ENCODE measurements at places on chromosomes 4 and X.

GRCh38 chr4:132065940-132066495, 1083.1 kb upstream of the PCDH10 start:
- DNase-seq: no peak

DNA sequence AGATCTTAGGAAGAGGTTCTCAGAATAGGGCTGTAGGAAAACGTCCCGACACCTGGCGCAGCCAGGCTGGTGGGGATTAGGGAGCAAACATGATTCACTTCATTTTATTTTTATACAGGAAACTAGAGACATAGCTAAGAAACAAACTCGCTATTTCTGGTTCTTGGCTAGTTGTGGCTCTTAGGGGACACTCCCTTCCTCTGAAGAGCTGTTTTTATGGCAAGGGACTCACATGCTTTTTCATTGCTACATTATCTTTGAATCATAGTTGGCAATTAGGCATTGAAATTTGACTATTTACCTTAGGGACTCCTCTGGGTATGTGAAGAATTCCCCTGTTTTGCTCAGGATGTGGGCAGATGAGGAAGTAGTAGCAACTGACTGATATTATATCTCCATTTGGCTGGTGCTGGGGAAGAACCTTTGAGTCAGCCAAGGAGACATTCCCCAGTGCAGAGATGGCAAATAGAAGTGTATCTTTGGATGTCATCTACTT, 174.5 kb downstream of the SMIM20 start:
- DNase-seq: no peak

DNA sequence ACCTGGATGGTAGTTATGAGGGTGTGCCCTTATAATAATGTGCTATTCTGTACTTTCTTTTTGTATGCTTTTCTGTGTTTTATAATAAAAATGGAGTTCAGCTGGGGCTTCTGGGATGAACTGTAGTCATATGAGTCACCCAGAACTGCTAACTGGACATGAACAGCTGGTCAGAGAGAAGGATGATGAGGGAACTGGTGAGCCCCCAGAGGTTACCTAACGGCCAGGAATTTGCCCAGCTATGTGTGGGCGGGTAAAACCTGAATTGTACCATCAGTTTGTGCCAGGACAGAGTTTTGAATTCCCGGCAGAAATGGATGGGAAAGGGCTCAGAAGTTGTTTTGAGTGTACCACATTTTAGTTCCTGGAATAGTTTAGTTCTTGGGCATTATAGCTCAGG, 138.0 kb upstream of the USP9X start:
- no peak for DNase-seq

- peak; percentile 40 for DNase-seq
These were observed 62.6 kb upstream of the ALB start for GRCh38 chr4:73341454-73341853.

DNA sequence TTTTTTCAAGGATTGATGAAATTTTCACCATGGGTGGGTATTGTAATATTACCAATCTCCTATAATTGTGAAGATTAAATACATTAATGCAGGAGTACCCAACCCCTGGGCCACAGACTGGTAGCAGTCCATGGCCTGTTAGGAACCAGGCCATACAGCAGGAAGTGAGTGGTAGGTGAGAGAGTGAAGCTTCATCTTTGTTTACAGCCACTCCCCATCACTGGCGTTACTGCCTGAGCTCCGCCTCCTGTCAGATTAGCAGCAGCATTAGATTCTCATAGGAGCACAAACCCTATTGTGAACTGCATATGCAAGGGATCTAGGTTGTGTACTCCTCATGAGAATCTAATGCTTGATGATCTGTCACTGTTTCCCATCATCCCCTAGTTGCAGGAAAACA, 15.1 kb downstream of the RAPGEF2 start:
- DNase-seq: no peak

GRCh38 chr4:140084385-140084784, 69.6 kb downstream of the MAML3 start:
- DNase-seq: no peak

- no peak for DNase-seq
These were observed 32.8 kb downstream of the REPS2 start for GRCh38 chrX:16979226-16979625.

- DNase-seq: peak; percentile 31
These were observed 92.6 kb downstream of the ANTXR2 start for GRCh38 chr4:79980448-79980847.

GRCh38 chr4:94290245-94290644, 52.4 kb downstream of the HPGDS start:
- DNase-seq: no peak

- DNase-seq: no peak
These were observed 2268.1 kb downstream of the PCDH7 start for GRCh38 chr4:32988165-32988811.

GRCh38 chr4:38343608-38344007, 320.4 kb upstream of the KLF3 start:
- DNase-seq: no peak

DNA sequence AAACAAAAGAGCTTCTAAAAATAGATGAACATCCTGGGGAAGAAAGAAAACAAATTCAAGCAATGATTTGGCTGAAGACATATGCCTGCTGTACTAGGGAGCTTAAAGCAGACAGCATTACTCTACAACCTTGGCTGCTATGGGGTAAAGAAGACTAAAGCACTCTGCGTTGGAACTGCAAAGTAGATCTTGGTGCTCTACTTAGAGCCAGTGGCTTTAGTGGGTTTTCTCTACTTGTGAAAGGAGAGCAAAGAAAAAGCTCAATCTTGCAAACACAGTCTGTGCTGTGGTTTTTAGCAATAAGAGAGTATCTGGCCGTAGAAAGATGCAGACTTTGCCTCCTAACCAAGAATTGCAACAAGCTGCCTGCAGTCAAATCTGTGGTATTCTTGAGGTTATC, 334.7 kb upstream of the NDST3 start:
- no peak for DNase-seq

- DNase-seq: no peak
These were observed 662.5 kb downstream of the RAPGEF2 start for GRCh38 chr4:159765382-159765781.

DNA sequence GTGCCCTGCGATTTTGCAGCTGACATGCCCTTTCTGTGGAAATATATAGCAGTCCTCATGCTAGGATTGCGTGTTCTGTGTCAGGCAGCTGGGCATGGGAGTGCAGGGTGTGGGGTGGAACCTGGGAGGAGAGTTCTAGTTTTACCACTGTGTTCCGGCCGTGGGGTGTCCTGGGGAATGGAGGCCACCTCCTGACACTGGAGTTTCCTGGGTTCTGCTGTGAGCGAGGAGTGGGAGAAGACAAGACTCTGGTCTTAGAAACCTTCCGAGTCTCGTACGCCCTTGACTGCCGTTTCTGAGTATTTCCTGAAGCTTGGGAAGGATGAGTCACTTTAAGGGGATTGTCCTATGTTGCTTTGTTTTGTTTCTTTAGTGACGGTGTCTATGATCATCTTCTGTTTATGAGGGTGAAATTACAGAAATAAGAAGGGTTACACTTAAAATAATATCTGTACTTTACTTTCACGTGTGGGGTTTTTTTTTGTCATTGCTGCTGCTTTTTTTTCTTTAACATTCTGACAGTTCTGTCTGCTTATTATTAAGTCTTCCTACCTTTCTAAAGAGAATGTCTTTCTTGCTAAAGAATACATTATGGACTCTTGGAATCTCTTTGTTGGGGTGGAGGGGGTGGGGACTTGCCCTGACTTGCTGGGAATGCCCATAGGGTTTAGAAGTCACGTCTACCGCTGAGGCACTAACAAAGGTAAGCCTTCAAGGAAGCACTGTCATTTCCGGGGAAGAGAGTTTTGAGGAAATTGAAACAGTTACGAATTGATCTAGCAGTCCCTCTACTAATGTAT, 19.1 kb downstream of the CD99 start:
- no peak for DNase-seq

DNA sequence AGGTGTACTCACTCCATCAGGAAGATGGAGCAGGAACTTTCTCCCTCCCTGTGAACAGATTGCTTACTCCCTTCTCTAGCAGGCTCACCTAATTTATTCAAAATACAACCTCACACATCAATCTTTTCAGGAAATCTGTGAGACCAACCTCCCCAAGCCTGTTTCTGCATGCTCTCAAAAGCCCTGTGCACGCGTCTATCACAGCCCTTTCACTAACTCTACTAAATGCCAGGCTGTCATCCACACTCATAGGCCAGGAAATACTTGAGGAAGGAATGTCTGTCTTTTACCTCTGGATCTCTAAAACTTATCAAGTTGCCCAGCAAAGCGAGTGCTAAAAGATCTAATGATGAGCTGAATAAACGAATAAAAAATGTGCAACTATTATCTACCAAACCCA, 11.2 kb downstream of the CAMK2D start:
- DNase-seq: no peak

DNA sequence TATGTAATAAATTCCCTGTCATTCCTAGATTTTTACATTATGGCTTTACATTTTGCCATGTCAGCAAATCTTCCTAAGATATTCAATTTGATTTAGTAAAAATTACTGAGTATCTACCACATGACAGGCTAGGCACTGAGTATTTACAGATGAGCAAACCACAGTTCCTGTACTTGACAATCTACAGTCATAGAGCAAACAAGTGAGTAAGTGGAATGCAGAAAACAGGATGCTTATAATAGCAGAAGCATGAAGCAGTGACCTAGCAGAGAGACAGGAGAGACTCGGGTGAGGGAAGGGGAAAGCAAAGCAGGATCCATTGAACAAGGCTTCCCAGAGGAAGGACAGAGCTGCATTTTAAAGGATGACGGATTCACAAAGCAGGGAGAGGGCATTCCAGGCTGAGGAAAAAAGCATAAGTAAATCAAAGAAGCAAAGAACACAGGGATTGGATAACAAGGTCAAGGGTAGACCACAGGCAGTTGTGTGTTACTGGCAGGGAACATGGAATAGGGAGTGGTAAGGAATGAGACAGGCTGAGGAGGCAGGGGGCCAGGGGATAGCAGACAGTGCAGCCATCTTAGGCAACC, 124.7 kb upstream of the C1QTNF7 start:
- no peak for DNase-seq
